ENCODE measurements at places on chromosomes 13 and 19.
A peak's percentile ranks its signal among the peaks of the same experiment; 100 is the strongest.

GRCh38 chr19:8659905-8660304, 29.5 kb downstream of the NFILZ start:
- no peak for DNase-seq

- DNase-seq: no peak
Observed at GRCh38 chr19:17074634-17075034, 618 bp downstream of the HAUS8 start.

- no peak for DNase-seq
Observed at GRCh38 chr19:2724148-2724557, 3.0 kb upstream of the DIRAS1 start.

DNA sequence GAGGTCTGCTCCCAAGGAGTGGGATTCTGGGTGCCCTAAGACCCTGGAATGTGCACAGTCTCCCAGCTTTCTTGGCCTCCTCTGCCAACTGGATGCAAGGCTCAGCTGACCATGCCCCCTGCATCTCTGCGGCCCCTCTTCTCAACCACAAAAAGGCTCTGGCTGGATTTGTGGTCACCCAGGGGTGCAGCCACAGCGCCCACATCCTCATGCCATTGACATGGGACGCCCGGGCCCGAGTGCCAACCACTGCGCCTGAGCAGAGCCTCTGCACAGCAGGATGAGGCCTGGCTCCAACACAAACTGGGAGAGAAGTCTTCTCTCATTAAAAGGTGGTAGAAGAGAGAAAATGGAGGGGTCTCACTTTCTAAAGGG, 103.5 kb downstream of the FOXO1 start:
- no peak for DNase-seq

- DNase-seq: no peak
Observed at GRCh38 chr13:22114630-22115311, 443.9 kb downstream of the FGF9 start.

- DNase-seq: no peak
Observed at GRCh38 chr19:6221878-6222746, 57.7 kb downstream of the MLLT1 start.

DNA sequence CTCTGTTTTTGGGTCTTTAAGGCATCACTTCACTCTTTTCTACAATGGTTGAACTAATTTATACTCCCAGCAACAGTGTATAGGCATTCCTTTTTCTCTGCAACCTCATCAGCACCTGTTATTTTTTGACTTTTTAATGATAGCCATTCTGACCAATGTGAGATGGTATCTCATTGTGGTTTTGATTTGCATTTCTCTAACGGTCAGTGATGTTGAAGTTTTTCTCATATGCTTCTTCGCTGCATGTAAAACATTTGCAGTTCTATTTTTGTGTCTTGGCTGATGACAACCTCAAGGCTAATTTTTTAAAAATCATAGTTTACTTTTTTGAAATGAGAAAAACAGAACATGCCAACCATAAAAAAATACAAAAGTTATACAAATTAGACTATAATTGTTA, 258.2 kb upstream of the EDNRB start:
- DNase-seq: no peak

- DNase-seq: no peak
Observed at GRCh38 chr19:34502582-34503411, 21.2 kb downstream of the WTIP start.

DNA sequence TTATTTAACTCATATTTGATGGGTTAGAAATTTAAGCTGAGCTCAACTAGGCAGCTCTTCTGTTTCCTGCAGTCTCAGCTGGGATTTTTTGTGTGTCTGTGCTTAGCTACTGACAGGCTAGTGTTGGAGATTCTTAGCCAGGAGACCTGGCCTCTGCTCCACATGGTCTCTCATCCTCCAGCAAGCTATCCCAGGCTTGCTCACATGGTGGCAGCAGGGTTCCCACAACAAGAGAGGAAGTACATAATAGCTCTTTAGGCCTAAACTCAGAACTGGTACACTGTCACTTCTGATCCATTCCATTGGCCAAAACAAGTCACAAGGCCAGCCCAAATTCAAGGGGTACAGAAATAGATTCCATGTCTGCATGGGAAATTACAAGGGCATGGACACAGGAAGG, 406.2 kb downstream of the SUCLA2 start:
- DNase-seq: no peak

GRCh38 chr13:110131424-110131823, 175.5 kb downstream of the COL4A1 start:
- DNase-seq: no peak

DNA sequence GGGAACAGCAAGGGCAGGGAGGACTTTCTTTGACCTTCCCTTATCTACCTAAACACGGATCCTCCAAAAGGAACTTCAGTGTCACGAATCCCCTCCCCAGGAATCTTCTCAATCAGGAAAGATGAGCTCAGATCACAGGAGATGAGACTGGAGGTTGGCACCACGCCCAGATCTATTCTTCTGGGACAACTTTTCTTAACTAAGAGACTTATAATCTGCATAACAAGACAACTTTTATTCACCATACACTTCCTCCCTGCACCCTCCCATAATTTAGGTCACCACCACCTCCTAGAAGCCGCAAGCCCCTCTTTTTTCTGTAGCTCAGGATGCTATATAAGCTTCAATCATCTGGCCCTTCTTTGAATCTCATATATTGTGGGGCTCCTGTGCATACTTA, 19.2 kb upstream of the AKT2 start:
- no peak for DNase-seq

DNA sequence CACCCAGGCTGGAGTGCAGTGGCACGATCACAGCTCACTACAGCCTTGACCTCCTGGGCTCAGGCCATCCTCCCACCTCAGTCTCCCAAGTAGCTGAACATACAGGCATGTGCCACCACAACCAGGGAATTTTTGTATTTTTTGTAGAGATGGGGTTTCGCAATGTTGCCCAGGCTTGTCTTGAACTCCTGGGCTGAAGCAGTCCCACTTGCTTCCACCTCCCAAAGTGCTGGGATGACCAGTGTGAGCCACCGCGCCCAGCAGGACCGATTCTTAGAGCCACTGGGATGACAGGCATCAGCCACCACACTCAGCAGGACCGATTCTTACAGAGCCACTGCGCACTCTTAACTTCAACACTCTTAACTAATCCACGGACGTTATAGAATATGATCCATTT, 54.9 kb upstream of the RANBP3 start:
- no peak for DNase-seq

DNA sequence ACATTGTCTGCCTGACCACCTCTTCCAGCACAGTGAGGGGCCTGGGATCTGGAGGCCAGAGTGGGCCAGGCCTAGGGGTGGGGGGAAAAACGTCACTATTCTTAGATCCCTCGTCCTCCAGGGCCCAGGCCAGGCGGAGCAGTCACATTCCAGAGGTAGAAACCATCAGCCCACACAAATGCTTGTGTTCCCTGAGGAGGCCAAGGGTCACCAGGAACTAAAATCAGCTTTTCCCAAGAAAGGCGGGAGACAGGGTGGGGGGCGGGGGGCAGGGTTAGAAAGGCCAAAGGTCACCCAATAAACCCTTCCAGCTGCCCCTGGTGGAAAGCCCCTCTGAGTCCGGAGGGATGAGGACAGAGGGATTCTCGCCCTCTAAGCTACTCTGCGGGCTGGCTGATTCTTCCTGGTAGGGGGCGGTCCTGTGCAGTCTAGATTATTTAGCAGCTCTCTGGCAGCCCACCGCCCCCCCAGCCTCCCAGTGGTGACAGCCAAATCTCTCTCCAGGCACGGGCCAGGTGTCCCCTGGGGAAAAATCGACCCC, 23.5 kb upstream of the CCL25 start:
- no peak for DNase-seq

DNA sequence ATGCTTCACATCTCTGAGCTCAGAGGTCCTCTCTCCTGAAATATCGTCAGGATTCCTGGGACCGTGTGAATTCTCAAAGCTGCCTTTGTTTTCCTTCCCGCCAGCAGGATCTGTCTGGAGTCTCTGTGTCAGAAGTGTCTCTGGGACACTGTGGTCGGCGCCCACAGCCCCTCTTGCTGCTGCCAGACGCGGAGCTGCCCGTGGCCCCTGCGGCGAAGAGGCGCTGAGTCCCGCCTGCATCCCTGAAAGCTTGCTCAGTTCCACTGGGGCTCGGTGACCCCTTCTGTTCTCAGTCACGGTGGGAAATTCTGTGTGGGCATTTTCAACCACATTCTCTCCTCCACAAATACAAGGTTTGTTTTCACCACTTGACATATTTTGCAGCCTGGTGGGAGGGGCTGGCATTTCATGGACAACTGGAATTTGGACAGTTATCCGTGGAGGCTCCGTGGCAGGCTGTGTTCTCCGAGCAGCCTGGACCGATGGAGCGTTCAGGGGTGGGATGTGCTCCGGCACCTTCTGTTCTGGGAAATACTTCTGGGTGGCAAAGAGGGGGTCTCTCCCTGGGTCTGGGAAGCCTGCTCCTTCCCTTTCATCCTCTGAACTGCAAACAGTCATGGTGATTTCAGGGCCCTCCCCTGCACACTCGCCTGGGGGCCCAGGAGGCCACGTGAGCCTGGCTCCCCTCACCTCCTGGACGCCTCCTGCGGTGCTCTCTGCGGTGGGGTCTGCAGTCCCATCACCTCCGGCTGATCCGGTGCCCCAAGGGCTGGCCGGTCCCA, 42.6 kb upstream of the GRTP1 start:
- no peak for DNase-seq

DNA sequence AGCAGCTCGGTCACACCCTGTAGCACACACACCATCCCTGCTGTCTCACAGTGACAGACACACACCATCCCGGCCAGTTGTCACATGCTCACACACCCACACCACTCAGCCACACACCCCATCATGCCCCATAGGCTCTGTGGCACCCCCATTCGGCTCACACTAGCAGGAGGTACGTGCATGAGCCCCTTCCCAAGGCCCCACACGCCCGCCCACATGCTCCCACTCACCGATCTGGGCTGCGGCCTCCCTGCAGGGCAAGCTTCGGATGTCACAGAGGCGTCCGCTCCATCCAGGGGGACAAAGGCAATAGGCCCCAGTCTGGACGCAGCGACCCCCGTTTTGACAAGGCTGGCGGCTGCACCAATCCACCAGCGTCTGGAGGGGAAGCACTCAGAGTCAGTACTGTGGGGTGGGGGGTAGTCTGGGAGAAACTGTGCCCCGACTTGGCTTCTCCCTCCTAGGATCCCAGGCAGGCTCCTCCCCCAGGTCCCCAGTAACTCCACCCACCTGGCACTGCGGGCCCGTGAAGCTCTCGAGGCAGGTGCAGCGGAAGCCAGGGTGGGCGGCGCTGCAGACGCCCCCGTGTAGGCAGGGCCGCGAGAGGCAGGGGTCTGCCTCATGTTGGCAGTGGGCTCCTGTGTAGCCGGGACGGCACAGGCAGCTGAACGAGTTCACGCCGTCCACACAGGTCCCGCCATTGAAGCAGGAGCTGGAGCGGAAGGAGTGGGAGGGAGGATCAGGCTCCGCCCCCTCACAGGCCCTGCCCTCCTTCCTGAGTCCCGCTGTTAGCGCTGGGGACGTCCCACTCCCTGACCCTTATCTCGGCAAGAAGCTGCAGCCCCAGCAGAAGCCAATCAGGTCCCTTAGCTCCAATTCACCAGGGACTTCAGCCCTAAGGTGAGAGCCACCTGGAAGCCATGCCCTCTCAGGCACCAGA, 20.1 kb downstream of the NOTCH3 start:
- DNase-seq: peak; percentile 65

DNA sequence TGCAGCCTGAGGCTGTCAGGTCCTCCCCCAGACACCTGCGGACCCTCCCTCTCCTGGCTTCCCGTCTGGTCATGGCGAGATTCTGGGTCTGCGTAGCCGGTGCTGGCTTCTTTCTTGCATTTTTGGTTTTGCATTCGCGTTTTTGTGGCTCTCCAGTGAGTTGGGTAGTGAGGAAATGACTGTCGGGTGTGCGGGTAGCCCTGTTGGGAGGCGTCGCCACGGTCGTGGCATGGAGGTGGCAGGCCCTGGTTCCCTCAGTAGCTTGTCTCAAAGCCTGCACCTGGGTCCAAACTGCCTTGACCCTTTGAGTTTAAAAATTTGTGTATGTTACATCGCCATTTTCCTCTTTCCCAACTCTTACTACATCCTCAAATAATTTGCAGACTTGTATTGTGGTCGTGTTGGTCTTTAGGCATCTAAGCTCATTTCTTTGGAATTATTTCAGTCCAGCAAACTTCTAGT, 344 bp downstream of the NHLRC3 start:
- DNase-seq: peak; percentile 46
